Foreskin fibroblast (primary cell): ENCODE measurements at places on chromosomes 11 and 22.

DNA sequence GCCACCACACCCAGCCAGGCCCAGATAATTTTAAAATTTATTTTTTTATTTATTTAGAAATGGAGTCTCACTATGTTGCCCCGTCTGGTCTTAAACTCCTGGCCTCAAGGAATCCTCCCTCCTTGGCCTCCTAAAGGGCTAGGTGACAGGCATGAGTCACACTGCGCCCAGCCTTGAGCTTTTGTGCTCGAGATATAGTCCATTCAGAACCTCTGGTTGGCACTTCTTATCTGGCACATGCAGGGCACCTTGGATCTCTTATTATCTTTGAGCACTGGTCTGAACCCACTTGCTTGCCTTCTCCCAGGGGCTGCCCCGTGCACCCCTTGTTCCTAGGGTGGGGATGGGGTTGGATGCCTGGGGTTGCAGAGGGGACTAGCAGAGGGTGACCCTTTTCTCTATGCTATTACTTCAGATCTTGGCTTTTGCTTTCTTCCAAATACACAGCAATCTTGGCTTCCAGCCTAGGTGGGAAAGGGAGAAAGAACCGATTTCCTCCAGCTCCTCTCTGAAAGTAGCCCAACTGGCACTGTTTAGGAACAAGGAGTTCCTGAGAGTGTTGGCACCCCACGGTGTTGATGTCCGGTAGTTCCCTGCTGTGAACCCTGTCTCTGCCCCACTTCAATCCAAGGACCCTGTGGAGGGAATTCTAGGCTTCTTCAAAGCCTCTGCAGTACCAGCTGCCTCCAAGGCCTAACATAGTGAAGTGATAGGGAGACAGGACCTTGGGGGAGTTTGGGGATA, 1.3 kb upstream of the SLC3A2 start:
- no peak for DNase-seq

DNA sequence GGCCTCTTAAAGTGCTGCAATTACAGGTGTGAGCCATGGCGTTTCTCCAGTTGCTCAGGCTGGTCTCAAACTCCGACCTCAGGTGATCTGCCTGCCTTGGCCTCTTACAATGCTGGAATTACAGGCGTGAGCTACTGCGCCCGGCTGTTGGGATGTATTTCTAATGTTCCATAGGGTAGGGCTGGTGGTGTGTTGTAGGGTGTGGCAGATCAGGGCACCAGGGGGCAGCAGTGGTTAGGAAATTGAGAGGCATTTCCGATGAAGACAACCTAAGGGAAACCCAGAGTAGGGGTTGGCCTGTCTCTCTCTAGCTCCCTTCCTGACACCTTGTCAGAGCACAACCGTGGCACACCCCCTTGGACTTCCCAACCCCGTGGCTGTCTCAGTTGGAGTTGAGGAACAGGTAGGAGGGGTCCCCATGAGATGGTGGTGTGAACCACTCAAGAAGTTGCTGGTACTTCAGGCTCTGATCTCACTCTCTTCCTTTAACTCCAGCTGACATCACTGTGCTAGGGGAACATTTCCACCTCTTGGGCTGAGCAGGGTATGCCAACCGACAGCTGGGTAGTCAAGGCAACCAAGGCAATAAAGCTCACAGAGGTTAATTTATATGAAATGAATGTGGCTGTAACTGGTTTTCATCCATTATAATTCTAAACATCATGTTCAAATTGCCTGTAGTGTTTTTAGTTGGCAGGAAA, 33.0 kb downstream of the YWHAH start:
- DNase-seq, result peak; percentile 80

- DNase-seq, result no peak
Measured at GRCh38 chr11:75689863-75690609, 21.2 kb upstream of the MAP6 start.

GRCh38 chr11:40306938-40307548, 1152.4 kb downstream of the LRRC4C start:
- DNase-seq, result peak; percentile 43

DNA sequence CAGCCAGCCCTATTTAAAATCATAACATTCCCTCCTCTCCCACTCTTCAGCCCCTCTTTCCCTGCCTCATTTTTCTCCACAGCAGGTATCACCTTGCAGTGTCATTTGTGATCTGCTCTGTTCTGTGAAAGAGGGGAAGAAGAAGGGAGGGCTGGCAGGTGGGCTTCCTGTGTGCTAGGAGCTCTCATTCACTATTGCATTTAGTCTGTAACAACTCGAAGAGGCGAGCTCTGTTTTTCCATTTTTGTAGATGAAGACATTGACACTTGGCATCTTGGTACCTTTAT, 52.1 kb upstream of the CRYBB3 start:
- no peak for DNase-seq

GRCh38 chr11:73152086-73152853, 10.2 kb upstream of the FCHSD2 start:
- DNase-seq, result no peak

- no peak for DNase-seq
Measured at GRCh38 chr11:7691759-7692350, 14.4 kb downstream of the OVCH2 start.

DNA sequence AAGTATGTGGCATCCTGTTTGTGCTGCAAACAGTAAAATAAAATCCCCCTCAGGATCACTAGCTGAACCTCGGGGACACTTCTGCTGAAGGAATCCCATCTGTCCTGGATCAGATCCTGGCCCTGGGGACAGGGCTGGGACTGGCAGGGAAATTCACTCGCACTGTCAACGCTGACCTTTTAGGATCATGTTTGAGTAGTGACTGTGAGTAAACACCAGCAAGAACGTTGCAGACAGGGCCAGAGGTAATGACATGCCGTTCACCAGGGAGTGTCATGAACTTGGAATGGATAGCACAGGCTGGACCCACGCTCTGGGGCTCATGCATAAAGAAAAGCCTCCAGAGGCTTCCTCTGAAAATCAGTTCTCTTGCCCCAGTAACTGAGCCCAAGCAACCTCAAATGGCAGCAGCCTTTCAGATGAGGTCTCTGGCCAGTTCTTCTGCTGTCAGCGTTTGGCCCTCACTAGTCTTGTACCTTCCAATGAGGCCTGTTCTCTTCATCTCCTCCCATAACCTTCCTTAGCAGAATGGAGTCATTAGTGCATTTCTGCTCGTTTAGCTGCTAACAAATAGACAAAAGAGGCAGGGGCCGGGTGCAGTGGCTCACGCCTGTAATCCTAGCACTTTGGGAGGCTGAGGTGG, 51.0 kb upstream of the BARX2 start:
- DNase-seq, result peak; percentile 18

- peak; percentile 57 for DNase-seq
Measured at GRCh38 chr22:35966314-35967045, 62.1 kb downstream of the RBFOX2 start.

- DNase-seq, result no peak
Measured at GRCh38 chr11:66426314-66426713, 5.5 kb downstream of the NPAS4 start.
